Fibroblast of mammary gland (primary cell): ENCODE measurements at places on chromosomes 5 and 9.
A peak's percentile ranks its signal among the peaks of the same experiment; 100 is the strongest.

DNA sequence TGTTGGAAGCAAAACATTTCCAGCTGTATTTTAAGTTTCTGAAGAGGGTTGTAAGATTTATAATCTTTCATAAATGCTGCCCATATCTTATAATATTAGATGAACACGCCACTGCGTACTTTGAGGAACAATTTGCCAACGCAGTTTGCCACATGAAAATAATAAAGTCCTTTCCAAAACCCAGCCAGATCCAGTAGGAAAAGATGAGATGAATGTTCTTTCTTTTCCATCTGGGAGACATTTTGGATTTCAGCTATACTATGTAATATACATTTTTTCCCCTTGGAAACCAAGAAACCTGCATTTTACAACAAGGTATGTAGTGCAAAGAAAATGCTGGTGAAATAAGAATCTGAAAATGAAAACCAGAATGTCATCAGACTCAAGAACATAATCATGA, 125.4 kb downstream of the NFIB start:
- DNase-seq, result no peak

DNA sequence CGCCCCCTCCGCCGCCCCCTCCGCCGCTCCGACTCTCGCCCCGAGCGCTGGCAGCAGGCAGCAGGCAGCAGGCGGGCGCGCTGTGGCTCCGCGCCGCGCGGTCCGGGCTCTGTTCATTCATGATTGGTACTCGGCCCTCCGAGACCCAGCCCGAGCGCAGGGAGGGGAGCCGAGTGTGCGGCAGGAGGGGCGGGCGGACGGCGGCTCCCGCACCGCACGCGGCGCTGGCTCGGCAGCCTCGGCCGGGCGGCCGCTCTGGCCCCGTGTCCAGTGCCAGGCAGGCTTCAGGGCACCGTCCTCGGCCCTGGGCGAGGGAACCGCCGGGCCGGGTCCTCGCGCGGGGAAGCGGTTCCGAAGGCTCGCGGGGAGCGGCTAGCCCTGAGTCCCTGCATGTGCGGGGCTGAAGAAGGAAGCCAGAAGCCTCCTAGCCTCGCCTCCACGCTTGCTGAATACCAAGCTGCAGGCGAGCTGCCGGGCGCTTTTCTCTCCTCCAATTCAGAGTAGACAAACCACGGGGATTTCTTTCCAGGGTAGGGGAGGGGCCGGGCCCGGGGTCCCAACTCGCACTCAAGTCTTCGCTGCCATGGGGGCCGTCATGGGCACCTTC, at the start of gene KCNIP1:
Gene KCNIP1 (plus strand): TSS at position 31 of the 607 bp plus-strand sequence.
- DNase-seq, result no peak

DNA sequence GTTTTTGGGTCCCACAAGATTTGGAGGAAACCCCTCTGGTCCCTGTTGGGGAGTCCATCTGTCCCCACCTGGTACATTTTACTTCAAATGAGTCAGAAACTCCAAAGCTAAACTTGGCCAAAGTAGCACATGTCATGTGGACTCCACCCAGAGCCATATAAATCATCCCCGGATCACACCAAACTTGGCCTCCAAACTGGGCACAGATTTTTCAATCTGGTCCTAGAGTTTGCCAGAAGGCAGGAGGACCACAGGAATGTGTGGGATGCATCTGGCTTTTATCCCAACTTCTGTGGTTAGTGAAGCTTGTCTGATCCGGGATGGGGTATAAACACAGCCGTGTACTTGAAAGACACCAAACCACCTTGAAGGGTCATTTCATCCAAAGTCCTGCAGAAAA, 66.3 kb downstream of the MAT2B start:
- DNase-seq, result peak; percentile 97

- peak; percentile 48 for DNase-seq
Observed at GRCh38 chr5:132557478-132558172, 848 bp downstream of the RAD50 start.

DNA sequence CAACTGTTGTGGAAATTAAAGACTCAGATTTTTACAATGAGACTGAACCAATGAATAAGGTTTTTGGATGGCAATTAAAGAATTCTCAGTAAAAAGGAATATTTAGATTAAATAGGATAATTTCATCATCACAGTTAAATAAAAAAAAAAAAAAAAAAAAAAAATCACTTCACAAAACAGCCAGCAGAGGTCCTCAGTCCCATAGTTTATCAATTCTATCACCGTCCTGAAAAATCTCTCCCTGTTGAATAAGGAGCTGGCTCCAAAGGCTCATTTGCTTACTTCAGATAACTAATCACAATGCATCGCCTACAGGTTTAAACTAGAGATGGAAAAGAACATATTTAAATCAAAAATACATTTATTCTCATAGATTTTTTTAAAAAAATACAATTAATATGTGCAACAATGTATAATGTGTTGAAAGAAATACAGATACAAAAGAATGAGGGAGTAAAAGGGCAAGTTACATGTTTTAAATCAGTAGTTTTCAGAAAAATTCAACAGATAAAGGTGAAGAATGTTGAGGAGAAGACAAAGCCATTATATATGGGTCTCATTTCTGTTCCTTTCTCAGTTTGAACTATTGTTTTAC, 175.8 kb upstream of the CHD1 start:
- DNase-seq, result peak; percentile 43

- peak; percentile 54 for DNase-seq
Observed at GRCh38 chr9:88991066-88992034, at the start of gene S1PR3. S1PR3 (plus strand) TSS chr9:88991468; CDS start chr9:89001201, 9,733 bp downstream.

DNA sequence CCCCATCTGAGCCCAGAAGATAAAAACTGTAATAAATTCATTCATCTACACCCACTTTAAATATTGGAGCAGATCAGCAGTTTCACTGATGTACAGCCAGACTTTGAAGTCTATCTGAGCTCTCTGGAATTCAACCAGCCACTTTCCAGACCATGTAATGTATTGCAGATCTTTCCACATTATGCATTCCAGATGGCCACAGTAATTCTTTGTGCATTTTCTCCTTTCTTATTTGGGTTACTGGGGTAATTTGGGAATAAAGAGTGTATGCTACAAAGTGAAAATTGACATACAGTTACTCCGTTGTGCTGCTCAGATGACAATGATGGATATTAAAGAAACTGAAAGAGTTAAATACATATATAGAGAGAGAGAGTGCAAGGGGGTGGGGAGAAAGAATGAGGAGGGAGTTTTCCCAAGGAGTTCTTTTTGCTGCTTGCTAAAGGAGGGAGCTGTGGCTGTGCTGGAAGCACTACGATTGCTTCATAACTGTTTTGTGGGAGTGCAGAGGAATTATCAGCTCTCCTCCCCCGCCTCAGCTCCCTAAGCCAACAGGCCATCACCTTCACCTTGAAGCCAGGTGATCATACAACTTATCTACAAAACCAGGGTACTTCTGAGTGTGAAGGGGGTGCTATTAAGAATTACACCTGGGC, 152.8 kb downstream of the GAS1 start:
- peak; percentile 87 for DNase-seq

DNA sequence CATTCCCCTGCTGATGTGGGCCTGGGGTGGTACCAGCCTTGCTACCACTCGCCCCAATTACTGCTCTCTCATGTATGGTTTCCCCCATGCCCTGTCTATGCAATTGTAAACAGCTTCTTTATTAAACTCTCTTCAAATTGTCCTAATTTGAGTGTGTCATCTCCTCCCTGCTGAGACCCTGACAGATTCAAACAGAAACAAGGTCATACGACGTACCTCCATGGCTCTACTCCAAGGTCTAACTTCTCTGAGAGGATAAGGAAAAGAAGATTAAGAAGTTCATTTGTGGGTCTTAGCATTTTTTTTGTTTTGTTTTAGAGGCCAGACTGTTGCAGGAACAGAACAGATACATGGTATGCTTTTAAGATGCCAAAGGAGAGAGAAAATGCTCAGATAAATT, 38.0 kb downstream of the ABITRAM start:
- DNase-seq, result no peak
